Anterior cingulate cortex (tissue), 58 donors: ENCODE measurements at places on chromosomes 13 and 19.

DNA sequence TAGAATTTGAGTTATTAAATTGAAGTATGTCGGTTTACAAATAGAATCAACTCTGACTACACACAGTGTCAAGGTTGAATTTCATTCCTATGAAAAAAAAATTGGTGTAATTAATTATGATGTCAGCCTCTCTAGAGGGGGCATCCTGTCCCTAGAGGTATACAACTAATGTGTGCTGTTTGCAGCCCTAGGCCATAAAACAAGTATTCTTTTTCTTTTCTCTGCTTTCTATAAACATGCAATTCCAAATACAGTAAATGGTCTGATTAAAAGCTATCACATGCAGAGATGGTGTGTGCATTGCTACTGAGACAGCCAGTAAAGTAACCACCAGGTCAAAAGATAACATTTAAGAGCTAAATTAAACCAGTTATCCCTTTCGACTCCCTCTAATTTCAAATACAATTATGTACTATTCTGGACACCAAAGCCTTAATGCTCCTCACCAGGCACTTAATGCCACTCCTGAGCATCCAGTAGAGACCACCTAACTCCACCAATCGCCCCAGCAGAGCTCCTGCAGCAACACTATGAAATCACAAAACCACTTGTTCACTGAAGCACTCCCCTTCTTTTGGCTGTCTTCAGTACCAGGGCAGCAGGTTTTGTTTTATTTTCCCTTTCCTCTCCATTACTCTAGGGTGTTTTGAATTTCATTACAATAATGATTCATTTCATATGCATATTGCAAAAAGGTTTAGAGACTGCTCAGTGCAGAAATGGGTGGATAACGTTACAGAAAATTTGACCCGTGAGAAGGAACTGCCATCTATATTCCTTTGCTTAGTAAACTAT, 426.9 kb downstream of the PCDH9 start:
- no peak for DNase-seq

GRCh38 chr19:10812902-10813404, 23.1 kb downstream of the TMED1 start:
- DNase-seq = no peak

GRCh38 chr13:80276371-80277289, 64.3 kb downstream of the SPRY2 start:
- no peak for DNase-seq

- no peak for DNase-seq
Observed at GRCh38 chr19:21483589-21484170, 21.7 kb upstream of the ZNF429 start.

DNA sequence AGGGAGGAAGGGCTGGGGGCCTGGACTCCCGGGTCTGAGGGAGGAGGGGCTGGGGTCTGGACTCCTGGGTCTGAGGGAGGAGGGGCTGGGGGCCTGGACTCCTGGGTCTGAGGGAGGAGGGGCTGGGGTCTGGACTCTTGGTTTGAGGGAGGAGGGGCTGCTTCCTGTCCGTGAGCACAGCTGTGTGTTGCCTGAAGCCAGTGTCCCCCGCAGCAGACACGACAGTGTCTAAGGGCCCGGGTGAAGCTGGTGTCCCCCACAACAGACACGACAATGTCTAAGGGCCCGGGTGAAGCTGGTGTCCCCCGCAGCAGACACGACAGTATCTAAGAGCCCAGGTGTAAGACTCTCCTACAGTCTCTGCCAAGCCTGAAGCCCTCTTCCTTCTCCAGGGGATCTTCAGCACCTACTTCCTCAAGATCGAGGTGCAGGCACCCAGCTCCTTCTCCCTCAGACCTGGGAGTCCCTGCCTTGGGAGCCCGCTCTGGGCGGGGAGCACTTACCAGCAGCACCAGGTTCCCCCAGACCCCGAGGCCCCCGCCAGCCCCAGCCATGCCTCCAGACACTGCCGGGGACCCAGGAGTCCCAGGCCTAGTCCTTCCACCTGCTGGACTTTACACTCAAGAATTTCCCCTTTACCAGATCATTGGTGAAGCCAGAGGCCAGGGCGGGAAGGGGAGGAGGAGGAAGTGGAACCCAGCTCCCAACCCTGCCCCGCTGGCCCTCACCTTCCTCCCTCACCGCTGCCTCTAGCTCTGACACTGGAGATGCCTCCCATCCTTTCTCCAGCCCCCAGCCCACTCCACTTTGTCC, at the start of gene PTPRH:
Gene PTPRH (minus strand): TSS at position 622 of the 813 bp plus-strand sequence. CDS start 68 bp downstream, at position 554.
- no peak for DNase-seq
